ENCODE measurements at places on chromosomes 5 and 9.

DNA sequence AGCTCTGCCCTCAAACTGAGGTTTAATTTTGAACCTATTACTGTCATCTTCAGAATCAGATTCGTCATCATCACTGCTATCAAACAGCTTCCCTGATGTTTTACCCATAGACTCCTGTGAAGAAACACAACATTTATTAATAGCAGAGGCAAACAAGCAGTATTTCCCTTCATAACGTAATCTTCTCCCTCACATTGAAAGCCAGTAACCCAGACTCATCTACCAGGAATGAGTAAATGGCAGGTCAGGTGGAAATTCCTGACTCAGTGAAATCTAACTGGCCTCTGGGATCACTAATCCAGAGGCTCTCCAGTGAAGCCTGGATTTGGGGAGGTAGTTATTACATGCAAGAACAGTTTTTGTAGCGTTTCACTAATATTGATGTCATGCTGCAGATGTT lies 14.6 kb downstream of the NOL8 start:
- no peak for DNase-seq

DNA sequence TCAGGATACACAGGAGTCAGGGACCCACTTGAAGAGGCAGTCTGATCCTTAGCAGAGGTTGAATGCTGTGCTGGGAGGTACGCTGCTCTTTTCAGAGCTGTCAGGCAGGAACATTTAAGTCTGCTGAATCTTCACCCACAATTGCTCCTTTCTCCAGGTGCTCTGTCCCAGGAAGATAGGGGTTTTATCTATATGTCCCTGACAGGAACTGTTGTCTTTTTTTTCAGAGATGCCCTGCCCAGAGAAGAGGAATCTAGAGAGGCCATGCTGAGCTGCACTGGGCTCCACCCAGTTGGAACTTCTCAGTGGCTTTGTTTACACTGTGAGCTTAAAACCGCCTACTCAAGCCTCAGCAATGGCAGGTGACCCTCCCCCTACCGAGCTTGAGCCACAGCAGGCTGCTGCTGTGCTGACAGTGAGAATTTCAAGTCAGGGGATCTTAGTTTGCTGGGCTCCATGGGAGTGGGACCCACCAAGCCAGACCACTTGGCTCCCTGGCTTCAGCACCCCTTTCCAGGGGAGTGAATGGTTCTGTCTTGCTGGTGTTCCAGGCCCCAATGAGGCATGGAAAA lies 169.0 kb downstream of the FBXL17 start:
- DNase-seq: no peak

DNA sequence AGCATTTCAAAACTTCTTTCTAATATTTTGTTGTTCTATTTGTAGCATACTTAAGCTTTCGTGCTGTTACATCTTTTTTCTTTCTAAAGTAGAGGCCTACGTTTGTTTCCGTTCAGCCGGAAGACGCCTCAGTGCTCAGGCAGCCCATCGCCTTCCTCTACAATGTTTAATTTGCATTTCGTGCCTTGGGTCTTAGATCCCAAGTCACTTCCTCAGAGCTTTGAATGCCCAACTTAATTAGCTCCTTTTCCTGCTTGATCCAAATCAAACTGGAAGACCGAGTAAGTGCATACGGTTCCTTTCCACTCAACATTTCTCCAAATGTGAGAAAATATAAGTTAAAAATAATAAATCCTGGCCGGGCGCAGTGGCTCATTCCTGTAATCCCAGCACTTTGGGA lies 43.2 kb downstream of the MRPL36 start:
- no peak for DNase-seq

- DNase-seq: no peak
These were observed 54.9 kb downstream of the NDST1 start for GRCh38 chr5:150562832-150563231.

DNA sequence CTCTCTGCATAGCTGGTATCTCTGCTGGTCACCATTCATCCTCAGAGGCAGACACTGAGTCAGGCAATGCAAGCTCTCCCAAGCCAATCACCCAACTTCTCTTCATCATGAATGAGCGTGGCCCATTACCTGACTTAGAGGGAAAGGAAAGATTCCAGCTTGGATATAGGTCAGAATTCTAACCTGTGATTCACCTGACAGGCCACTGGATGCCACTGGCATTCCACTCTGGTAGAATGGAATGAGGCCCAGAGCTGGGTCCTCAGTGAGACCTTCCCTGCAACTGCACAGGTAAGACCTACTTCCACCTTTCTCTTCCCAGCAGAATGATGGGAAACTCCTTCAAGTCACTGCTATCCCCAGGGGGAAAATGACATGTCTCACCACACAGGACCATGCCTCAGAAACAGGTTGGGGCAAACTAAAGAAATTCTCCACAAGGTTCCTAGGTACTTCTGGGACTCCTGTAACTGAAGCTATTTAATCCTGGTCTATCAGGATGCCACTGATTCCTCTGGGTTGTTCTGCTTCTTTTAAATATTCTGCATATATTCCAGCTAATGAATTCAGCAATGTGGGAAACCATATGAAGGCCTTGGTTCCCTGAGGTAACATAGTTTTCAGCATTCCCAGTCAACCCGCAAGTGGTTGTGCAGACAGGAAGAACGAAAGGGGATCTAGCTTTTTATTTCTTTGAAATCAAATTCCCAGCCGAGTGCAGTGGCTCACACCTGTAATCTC lies 62.0 kb downstream of the SUSD1 start:
- no peak for DNase-seq

GRCh38 chr5:104347119-104347708 lies 784.6 kb upstream of the NUDT12 start:
- no peak for DNase-seq

GRCh38 chr9:8694983-8695588 lies 895.5 kb upstream of the DMAC1 start:
- no peak for DNase-seq

- DNase-seq: no peak
These were observed 48.9 kb upstream of the CPEB4 start for GRCh38 chr5:173839117-173839713.

DNA sequence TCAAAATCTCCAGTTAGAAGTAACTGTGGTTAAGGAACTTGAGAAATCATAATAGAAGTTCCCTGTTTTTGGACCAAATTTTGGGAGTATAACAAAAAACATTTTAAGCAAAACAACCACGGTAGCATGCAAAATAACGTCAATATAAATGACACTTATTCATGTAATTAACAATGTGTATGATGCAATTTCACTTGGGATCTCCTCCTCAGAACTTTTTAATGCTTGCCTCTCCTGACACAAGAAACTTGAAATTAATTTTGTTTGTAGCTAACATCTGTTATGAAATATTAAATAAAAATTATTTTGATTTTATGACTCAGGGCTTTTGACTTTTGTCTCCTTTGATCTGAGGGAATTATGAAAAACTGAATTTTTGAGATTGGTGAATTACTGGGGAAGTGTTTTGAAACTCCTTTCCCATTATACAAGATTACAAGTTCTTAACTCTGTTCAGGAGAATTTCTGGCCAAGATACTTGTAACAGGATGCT lies 149.7 kb downstream of the ATP10B start:
- no peak for DNase-seq

DNA sequence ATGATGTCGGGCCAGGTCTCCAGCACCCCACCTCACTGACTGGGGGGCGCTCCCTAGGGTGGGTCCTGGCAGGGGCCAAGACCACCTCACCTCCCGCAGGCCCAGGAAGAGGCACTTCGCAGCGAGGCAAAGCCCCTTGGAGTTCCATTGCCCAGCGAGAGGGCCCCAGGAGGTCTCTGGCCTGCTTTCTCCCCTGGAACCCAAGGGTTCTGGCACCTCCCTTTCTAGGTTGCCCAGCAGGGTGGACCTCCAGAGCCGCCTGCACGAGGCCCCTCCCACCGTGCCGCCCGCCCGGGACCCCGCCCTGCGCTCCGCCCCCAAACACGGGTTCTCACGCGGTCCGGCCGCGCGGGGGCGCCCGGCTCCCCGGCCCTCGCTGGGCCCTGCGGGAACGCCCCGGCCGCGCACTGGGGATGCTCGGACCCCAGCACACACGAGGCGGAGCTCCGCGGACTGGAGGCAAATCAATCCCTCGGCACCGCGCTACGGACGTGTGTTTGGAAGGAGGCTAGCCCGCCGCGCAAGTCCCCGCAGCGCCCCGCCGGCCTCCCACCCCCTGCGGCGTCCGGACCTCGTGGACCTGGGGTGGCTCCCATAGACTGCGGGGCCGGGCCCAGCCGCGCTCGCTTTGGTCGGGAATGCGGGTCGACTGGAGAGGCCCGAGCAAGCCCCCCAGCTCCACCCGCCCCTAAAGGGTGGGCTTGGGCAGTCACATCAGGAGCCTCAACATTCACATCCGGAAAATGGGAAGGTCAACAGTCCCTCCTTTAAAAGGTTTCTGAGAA lies 99.5 kb upstream of the LMX1B start:
- no peak for DNase-seq

DNA sequence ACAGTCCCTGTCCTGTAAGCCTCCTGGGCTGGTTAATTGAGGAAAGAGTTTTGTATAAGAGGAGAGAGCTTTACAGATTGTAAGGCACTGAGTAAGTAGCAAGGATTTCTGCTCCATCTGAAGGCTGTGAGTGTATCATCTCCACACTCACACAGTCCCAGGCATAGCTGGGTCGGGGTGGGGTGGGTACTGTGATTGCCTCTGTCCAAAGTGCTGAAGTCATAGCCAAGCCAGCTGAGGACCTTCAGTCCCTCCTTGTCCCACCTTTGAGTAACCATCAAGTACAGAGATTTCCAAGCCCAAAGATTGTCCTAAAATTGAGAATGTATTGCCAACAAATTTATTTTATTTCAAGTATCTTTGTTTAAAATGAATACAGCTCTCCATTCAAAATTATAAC lies 5.5 kb upstream of the DNAJB5 start:
- no peak for DNase-seq

- DNase-seq: no peak
These were observed 28.3 kb upstream of the GOLPH3 start for GRCh38 chr5:32202394-32202793.

- no peak for DNase-seq
These were observed 119.6 kb upstream of the FST start for GRCh38 chr5:53360811-53361210.

- DNase-seq: no peak
These were observed 1.1 kb downstream of the SLCO4C1 start for GRCh38 chr5:102294886-102295395.

- DNase-seq: no peak
These were observed 61.8 kb upstream of the ZBTB43 start for GRCh38 chr9:126743041-126743440.

DNA sequence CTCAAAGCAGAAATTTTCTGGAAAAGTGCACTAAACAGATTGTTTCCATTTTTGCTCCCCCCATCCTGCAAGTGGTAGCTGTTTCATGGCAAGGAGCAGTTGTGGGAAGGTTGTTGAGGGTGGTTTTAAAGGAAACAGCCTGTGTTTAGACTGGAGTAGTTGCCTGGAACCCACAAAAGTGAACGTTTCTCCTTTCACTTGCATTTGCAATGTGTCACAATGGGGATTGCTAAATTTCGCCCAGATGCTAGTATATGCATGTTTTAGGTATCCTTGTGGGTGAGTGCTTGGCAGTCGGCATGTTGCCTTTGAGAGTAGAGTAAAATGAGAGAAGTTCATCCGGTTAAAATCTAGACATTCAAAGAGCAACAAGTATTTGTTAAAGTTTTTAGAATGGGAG lies 1099.9 kb upstream of the DMAC1 start:
- no peak for DNase-seq

DNA sequence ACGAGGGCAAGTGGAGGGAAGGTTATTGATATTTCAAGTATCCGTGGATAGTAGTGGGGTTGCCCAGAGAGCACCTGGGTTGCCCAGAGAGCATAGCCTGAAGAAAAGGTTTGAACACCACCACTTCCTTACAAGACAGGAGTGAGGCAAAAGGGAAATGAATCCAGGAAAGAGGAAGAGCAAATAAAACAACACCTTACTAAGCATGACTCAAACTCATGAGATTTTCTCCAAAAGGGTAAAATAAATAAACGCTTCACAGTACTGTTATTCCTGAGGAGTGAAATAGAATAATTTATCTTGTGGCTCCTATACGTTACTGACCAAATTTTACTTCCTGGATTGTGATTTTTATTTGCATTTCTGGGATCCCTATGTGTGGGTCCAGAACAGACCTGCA lies 65.2 kb upstream of the PTPRD start:
- DNase-seq: no peak

DNA sequence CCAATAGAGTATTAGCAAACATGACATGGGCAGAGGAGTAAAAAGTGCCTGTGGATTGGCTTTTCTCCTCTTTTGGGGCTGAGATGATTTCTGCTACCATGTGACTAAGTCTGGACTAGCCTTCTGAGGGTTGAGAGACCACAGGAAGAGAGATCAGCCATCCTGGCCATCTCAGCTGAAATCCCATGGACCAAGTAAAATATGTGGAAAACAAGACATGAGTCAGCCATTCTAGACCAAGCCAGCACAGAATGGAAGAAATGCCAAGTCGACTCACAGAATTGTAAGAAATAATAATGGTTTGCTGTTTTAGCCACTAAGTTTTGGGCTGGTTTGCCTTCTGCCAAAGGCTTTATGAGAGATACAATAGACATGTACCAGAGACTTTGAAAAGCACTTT lies 377.8 kb downstream of the CHSY3 start:
- DNase-seq: no peak

DNA sequence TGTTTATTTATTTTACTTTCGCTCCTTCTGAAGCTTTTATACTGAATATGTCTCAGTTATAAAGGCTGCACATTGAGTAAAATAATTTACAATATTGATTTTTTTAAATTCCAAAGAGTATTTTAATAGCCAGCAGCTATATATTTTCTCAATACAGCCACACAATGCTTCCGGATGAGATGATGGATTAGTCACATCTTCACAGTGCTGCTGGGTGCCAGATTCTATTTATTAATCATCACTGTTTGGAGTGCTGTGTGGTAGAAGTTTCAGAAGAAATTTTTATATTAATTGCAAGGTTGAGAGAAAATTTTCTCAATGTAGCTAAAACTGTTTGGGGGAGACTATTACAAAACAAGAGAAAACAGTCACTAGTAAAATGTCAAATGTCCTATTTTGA lies 989.8 kb downstream of the TLE4 start:
- no peak for DNase-seq

DNA sequence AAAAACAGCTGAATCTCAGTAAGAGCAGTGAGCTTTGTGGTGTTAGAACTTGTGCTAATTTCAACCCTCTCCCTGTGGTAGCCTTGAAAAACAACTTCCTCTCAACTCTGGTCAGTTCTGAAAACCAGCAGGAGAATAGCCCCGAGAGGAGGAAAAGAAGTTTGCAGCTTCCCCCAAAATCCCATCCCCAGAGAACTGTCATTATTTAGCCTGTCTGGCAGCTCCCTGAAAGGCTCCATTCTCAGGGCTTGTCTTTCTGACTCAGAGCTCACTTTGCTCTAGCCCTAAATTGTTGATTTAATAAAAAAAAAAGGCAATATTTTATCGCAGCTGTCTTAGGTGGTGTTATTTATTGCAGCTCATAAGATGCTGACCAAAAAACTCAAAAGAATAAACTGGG lies 11.4 kb upstream of the SLC45A2 start:
- no peak for DNase-seq
